ENCODE measurements at places on chromosomes 5 and 9. TPM values are rescaled to one million over a fixed set of nuclear protein-coding genes. Genes with fewer than 3 reads are reported as not detected.

GRCh38 chr5:139268364-139269202 is 25.0 kb upstream of the MATR3 start:
- DNase-seq = no peak

GRCh38 chr9:73667749-73668148 is 516.1 kb downstream of the ANXA1 start:
- DNase-seq = no peak

DNA sequence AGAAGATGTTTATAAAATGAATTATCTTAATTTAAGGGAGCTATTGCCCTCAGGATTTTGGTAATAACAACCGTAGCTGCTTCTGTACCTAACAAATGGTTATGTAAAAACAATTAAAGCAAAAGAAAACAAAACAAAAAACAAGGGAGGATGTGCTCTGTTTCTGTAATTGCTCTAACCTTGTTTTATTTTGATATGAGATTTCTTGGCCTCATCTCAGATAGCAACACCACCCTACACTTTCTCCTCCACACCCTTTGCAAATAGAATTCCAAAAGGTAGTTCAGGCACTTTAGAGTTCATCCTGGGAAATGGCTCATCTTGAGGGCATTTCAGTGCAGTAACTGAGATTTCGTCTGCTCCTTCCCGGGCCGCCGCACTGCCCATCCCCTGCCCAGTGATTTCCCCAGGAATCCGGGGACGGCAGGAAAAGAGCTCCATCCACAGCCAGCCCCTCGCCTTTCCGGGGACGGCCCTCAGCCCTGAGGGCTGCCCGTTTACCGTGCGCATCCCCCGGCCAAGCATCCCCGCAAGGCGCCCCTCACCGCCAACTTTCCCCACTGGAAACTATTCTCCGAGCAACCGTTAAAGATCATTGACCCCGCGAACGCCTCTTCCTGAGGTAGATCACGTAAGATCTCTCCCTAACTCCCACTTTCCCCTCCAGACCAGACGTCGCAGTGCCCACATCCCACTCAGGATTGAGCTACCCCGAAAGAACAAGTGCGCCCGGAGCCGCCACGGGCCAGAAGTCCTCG is 1.2 kb downstream of the FNBP1 start:
- no peak for DNase-seq

PCDHGA4 gene
- 6.3 TPM for polyA plus RNA-seq

PKD2L2 gene
- polyA plus RNA-seq = not detected

GLRA1 gene
- not detected for polyA plus RNA-seq

DNA sequence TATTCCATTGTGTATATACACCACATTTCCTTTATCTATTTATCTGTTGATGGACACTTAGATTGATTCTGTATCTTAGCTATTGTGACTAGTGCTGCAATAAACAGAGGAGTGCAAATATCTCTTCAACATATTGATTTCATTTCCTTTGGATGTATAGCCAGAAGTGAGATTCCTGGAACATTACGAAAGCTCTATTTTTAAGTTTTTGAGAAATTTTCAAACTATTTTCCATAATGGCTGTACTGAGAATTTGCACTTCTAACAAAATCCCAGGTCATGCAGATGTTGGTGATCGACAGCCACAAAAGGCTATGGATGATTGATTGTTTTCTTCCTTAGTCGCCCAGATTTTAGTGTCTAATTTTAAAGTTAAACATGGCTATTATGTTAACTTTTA is 132.7 kb upstream of the MTAP start:
- no peak for DNase-seq

DNA sequence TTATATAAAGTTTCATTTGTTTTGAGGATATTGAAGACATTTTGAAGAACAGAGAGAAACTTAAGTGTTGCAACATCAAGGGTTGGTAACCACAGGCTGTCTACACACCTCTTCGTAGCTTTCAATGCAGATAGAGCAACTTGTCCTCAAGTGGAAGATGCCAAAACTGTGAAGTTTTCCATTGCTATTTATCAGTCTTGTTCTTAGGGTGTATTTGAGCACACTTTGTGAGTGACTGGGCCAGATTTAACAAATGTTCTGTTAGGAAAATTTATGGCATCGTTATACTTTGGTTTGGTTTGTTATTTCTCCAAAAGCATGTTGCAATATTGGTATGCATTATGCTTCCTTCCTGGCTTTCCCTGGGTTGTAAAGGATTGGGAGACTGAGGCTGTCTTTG is 31.6 kb downstream of the NNT start:
- DNase-seq = no peak

DNA sequence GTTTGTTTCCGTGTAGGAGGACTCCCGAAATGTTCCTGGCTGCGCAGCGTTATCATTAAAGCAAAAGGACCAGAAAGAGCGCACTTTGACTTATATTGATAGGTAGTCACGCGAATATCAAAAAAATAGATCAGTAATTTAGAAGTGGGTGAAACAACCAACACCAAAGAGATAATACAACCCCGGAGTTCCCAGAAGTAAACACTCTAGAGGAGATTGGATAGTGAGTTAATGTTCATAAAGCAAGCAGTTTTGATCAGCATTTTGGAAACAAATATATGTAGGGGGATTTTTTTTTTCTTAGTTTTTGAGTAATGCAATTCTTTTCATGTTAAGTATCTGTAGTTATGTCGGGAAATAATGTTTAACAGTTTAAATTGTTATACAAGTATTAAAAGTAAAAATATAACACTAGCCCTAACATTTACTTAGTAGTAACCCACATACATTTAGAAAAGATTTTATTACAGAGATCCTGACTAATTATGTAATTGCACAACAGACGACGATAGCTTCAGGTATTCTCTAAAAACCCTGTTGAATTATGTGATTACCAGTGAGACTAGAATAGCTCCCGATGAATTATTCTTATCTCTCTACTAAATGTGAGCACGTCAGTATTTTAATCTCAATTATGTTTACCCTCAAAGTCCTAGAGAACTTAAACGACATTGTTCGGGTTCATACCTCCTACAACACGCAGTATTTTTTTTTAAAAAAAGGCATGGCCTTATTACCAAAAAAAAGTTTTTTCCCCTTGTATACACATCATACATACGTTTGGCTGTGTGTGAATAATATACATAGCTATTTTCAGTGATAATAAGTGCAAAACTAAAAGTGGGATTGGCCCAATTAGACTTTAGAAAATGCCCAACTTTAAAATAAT is 9.4 kb upstream of the NFIB start:
- no peak for DNase-seq
